Stimulated activated CD8-positive, alpha-beta memory T cell treated with anti-CD3 and anti-CD28 coated beads, Interleukin-4, amount 100 ng/mL, for 4 hours (primary cell): ENCODE measurements at places on chromosomes 3 and 15.

- DNase-seq = no peak
Measured at GRCh38 chr3:51997935-51998596, 2.4 kb upstream of the RPL29 start.

- DNase-seq = no peak
Measured at GRCh38 chr15:100973351-100974111, 54.4 kb downstream of the LRRK1 start.

- no peak for DNase-seq
Measured at GRCh38 chr15:98983334-98983733, 24.3 kb downstream of the PGPEP1L start.

- DNase-seq = no peak
Measured at GRCh38 chr3:129313665-129314385, 35.2 kb downstream of the HMCES start.

GRCh38 chr3:74623261-74623836, 8.9 kb upstream of the CNTN3 start:
- no peak for DNase-seq

DNA sequence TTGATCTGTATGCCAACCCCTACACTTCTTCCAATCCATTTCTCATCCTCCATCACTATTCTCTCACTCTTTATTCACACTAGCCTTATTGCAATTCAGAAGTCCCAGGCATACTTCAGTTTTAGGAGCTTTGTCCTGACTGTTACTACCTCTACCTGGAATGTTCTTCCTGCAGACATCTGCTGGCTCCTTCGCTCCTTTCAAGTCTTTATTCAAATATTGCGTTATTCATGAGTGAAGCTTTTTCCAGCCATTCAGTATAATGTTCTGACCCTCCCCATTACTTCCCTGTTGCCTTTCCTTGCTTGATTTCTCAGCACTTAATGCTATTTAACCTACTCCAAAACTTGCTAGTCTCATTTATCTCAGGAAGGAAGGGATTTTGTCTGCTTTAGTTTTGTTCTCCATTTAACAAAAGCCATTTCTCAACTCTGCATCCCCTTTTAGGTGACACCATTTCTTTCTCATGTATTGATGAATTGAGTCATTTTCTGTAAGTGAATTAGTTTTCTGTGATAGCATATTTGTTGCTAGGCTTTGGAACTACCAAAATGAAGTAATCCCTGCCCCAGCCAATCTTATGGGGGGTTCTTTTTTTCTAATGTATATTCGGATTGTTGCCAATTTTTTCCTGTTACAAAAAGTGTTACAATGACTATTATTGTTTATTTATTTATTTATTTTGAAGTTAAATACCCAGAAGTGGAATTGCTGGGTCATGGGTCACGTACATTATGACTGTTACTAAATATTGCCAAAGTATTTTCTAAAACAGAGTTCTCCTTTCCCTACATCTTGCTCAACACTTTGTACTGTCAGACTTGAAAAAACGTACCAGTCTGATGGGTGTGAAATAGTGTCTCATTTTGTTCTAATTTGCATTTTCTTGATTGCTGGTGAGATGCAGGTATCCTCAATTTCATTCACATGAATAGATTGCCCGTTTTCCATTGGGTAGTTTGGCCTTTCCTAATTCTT, 9.4 kb downstream of the ATP11B start:
- no peak for DNase-seq

DNA sequence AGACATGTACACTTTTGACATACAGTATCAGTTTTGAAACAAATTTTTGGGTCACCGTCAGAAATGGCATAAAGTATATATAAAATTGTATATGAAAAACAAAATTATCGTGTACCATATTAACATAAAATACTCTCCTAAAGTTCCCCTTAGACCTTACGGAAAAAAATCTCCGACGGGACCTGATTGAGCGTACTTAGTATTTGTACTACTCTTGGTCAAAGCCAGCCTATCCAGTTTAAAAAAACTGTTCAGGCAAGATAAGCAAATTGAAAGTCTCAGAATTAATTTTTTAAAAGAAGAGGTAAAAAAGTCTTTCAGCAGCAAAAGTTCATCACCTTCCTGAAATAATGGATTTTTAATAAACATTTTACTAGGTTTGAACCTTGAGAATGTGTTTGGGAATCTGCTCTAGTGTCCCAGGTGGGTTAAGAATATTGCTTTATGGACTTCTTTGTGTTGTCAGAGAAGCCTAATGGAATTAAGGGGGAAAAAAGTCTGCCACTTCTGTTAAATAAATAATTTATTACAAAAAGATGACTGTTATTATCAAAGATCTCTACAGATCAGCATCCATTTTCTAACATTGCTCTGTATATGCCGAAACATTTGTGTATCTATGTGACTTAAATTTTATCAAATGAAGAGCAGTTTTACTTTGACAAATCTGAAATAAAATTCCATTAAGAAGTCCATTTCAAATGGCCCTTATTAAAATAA, 48.6 kb downstream of the ZBTB20 start:
- DNase-seq = no peak

DNA sequence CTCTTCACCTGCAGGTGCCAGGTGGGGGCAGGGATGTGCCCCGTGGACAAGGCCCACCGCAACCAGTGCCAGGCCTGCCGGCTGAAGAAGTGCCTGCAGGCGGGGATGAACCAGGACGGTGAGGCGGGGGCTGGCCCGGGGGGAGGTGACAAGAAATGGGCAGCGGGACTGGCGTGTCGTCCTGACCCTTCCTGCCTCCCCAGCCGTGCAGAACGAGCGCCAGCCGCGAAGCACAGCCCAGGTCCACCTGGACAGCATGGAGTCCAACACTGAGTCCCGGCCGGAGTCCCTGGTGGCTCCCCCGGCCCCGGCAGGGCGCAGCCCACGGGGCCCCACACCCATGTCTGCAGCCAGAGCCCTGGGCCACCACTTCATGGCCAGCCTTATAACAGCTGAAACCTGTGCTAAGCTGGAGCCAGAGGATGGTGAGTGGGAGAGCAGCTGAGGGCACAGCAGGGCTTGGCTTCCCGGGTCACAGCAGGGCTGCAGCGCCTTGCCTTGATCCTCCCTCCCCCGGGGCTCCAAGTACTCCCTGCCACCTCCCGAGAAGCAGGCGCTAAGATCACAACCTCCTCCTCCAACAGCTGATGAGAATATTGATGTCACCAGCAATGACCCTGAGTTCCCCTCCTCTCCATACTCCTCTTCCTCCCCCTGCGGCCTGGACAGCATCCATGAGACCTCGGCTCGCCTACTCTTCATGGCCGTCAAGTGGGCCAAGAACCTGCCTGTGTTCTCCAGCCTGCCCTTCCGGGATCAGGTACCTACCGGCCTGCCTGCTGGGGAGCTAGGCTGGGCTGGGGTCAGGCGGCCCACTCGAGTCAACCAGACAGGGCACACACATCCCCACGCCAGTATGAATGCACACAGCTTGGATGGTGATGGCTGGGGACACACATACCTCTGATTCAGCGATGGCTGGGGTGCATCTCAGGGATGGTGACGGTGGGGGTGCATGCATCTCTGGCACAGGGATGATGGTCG, 1.7 kb downstream of the NR2E3 start:
- DNase-seq = no peak

GRCh38 chr3:58584690-58585004, 7.5 kb upstream of the FAM107A start:
- DNase-seq = no peak

DNA sequence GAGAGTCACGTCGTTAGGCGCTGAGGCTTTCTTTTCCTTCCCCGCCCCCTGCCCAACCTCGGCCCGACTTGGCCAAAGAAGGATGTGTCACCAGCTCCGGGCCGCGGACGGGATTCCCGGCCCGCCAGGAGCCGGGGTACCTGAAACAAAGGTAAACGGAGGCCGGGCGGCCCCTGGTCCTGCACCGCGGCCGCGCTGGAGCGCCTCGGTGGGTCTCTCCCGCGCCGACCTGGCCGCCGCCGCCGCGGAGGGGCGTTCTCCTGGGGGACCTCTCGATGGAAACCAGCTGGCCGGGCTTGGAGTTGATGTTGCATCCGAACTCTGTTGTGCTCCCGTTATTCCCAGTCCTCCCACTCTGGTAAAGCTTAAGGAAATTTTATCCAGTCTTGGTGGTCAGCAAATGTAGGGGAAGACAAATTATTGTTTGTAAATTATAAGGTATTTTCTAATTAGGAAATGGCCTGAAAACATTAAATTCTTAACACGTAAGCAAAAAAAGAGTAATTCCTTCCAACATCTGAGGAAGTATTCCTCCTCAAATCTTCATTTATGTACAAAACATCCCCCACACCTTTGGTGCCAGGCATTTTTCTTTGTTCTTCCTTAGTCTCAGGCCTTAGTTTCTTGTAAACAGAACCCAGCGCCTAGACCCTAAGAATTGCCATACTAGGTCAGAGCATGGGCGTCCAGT, 888 bp downstream of the PPP2R3A start:
- DNase-seq = no peak

- DNase-seq = no peak
Measured at GRCh38 chr3:105315815-105316214, 50.9 kb upstream of the ALCAM start.

GRCh38 chr3:140440446-140440845, 237.4 kb upstream of the TRIM42 start:
- no peak for DNase-seq

DNA sequence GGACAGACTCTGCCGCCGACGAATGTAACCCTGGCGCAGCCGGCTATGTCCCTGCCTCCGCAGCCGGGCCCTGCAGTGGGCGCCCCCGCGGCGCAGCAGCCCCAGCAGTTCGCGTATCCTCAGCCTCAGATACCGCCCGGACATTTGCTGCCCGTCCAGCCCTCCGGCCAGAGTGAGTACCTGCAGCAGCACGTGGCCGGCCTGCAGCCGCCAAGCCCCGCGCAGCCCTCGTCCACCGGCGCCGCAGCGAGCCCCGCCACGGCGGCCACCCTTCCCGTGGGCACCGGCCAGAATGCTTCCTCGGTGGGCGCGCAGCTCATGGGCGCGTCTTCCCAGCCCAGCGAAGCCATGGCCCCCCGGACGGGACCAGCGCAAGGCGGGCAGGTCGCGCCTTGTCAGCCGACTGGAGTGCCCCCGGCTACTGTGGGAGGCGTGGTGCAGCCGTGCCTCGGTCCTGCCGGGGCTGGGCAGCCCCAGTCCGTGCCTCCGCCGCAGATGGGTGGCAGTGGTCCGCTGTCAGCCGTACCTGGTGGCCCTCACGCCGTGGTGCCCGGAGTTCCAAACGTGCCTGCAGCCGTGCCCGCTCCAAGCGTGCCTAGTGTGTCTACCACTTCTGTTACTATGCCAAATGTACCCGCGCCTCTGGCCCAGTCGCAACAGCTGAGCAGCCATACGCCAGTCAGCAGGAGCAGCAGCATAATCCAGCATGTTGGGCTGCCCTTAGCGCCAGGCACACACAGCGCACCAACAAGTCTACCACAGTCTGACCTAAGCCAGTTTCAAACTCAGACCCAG, 2.4 kb downstream of the TSC22D2 start:
- no peak for DNase-seq

DNA sequence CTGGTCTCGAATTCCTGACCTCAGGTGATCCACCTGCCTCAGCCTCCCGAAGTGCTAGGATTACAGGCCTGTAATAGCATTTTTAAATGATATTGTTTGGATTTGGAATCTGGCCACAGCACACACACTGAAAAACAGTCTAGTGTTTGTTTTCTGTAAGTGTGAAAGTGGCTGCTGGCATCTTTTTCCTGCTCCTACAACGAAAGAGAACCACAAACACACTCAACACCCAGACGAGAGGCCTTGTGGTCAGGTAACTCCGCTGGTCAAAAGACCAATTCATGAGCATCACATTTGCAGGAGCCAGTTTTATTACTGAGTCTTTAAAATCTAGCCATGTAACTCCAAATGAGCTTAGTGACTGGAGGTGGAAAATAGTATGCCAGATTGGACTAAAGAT, 50.2 kb downstream of the IMPG2 start:
- DNase-seq = no peak

GRCh38 chr3:47678446-47679338, 100.0 kb upstream of the CSPG5 start:
- no peak for DNase-seq

DNA sequence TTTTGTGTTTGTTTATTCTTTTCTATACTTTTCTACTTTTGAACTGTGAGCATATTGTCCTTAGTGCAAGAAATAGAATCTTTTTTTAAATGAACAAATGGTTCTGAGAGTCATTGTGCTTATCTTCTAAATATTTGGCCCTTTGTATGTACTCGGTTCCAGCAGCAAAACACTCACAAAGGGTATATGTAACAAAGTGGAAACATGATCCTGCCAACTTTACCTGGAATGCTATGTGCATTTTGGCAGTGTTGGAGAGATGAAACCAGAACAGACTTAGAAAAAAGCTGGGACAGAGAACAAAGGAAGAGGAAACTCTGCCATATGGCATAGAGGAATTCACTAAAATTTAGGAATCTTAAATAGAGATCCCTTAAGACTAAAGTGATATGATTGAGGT, 150.1 kb downstream of the FGF12 start:
- no peak for DNase-seq

DNA sequence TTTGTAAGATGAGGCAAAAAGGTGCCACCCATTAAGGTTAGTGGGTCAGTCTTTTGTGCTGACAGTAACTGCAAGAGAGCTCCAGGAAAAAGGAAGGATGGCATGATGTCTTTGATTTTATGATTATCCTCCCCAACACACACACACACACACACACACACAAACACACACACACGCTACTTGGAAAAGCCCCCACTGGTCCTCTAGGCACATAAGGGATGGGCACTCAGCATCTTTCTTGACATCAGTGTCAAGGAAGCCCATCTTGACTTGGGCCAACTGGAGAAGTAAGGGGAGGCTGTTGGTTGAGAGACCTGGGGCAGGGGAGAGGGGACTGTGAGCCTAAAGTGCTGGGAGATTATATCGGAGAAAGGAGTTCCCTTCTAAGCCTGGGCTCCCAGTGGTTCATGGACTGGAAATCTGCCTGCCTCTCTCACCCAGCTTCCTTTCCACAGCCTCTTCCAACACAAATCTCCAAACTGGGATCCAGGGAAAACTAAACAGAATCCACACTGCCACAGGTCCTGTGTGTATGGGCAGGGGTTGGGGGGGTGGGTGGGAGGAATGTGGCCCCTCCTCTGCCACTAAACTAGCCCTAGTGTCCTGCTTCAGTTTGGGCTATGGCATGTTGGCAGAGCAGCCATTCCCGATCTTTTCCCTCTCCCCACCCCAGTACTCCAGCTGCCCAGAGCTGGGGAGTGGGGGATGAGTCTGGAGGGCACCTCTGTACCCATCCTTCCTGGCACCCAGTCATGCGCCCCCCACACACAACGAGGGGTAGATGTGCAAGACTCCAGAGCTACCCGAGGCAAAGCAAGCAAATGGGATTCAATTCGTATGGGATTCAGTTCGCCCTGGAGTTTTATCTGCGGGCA, 1.6 kb downstream of the AMOTL2 start:
- no peak for DNase-seq
